ENCODE measurements at places on chromosomes 6 and 20.
A peak's percentile ranks its signal among the peaks of the same experiment; 100 is the strongest.

DNA sequence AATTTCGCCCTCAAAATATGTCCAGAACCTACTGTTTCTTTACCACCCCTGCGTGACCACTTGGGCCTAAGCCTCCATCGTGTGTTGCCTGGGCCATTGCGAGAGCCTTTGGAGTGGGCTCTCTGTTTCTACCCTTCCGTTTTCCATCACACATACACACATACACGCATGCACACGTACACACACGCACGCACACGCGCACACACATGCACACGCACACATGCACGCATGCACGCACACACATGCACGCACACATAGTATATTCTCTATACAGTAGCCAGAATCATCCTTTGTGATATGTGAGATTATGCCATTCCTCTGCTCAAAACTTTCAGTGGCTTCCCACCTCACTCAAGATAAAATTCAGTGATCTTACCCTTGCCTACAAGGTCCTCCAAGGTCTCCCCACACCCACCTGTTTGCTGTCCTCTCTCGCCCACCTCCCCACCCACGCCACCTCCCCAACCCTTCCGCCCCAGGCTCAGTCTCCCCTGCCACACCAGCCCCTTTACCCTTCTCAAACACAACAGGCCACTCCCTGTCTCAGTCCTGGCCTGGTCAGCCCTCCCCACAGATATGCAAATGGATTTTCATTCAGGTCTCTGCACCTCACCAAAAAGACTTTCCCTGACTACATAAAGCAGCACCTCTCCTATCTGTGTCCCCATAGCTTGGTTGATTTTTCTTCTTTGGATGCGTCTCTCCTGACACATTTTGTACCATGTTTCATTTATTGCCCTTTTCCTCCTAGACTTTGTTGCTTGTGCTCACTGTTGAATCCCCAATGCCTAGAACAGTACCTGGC, 559.6 kb downstream of the CD83 start:
- DNase-seq, result no peak

- DNase-seq, result no peak
These were observed 28.1 kb downstream of the SLC22A23 start for GRCh38 chr6:3428700-3429099.

GRCh38 chr20:59996108-59996507, 37.9 kb downstream of the CDH26 start:
- DNase-seq, result no peak

DNA sequence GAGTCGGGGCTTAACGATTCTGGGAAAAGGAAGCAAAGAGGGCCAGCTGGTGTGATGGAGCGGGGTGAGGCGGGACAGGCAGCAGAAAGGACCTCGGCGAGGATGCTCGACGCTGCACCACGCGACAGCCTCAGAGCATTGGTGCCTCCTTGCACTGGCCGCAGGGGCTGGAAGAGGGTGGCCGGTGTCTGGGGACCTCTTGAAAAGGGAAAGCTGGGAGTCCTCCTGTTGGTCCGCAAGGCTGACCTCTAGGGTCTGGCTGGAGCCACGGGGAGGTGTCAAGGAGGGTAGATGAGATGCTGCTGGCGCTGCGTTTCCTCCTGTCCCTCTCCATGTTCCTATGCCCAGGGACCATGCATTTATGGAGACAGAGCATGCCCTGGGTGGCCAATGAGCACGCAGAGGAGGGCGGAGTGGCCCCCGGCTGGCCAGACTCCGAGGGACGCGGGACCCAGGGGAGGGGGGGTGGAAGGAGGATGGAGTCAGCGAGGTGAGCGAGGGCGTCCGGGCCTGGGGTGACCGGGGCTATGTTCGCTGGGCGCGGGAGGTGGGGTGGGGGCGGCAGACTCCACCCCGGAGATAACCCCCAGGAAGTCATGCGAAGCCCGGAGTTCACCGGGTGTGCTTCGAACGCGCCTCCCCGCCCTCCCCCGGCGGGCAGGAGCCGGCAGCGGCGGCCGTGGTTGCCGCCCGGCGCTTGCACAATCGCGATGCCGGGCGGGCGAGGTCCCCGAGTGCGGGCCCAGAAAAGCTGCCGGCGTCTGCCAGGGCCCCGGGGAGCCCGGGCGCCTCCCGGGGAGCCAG, at the start of gene CYP24A1:
TSS of gene CYP24A1 (minus strand) at position 334 of the 804 bp plus-strand sequence. CDS start 407 bp downstream, outside the sequence.
- DNase-seq, result no peak

DNA sequence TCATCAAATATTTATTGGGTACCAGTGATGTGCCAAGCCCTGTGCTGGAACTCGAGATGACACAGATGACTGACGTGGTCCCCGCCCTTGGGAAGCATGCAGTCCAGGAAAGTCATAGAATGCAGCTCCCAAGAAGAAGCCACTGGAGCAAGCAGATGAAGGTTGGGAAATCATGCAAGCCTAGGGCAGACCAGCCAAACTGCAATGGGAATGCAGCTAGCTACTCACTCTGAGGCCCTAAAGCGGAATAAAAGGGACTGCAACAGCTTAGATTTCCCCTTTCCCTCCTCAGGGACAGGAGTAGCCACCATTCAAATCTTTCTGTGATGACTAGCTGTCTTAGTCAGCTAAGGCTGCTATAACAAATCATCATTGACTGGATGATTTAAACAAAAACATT, 152.2 kb downstream of the MAFB start:
- DNase-seq, result peak; percentile 16

DNA sequence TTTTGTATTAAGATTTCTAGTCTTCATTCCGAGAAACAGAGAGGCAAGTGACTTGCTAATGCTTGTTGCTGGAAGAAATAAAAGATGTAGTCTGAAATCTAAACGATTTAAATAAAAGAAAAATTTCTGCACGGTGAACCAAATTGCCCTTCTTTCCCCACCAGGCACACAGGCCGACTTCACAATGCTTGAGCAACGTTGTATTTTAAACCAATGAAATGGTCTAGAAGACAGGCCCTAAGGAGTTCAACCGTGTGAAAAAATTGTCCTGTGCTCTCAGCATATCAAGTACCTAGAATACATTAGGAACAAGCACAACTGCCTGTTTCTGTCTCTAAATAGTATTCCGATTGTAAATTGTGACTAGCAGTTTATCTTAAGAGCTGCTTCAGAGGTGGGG, 308.8 kb upstream of the SOX4 start:
- no peak for DNase-seq

- no peak for DNase-seq
These were observed 38.3 kb upstream of the CD2AP start for GRCh38 chr6:47439348-47439668.

DNA sequence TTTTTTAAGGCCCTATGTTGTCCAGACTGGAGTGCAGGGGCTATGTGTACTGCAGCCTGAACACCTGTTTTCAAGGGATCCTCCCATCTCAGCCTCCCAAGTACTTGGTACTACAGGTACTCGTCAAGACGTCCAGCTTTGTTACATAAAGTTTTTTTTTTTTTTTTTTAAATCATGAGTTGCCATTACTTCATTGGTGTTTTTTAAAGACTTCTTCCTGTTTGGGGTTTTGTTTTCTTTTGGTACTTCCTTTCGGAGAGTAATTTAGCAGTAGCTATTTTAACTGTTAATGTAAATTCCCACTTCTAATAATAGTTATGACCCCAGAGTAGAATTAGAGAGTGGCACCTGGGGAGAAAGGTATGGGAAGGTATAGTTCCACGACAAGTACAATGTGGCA, 10.5 kb downstream of the ZNFX1 start:
- no peak for DNase-seq

DNA sequence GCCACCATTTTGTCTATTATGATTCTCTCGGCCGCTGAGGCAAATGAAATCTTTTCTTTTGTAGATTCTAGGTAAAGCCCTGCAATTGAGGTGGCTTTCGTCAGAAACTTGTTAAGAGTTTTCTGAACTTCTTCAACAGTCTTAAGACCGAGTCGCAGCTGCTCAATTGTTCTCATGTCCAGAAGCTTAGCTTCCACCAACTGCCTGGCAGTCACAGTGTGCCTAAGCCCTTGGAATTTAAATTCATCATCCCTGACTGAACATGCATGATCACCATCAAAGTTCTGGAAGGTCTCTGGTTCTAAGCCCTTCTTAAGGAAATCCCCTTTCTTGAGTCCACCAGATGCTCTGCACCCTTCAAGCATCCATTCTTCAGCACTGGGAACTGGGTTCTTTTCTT, 25.7 kb downstream of the DST start:
- no peak for DNase-seq

GRCh38 chr6:20444786-20445271, 43.1 kb downstream of the E2F3 start:
- DNase-seq, result peak; percentile 31

GRCh38 chr20:50331469-50332363, 141.1 kb downstream of the CEBPB start:
- no peak for DNase-seq

DNA sequence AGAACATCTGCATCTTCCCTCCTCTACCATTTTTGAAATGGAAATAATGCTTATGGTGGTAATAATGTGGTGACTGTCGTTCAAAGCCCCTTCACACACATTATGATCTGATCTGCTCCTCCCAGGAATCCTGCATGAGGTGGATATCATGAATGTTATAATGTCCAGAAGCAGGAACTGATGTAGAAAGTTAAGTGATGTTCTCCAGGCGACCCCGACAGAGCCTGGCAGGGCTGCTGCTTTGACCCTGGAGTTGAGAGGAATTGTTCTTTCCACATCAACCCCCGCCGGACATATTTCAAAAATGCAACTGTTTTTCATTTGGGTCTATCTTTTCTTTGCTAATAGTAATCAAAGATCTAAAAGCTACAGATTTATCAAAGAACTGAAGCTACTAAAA, 131.6 kb downstream of the GMPR start:
- DNase-seq, result no peak

DNA sequence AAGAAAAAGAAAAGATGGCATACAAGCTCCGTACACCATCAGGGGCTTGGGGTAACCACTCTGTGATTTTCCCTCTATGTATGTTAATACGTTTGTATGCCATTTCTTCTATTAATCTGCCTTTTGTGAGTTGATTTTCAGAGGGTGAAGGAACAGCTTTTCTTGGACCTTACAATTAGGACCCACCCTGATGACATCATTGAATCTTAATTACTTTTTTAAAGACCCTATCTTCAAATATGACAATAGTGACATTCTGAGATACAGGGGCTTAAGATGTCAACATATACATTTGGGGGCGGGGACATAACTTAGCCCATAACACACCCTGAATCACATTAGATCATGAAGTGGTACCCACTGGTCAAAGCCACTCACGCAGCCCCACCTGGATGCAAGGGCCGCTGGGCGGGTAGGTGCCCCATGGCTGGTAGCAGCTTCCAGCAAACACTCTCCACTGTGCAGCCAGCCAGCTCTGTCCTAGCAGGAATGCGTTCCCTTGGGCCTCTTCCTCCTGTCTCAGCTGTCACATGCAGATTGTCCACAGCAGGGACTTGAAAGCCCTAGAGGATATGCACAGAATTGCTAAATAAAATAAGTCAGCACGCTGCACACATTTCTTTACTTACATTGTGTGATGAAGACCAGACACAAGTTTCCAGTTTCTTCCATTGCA, 74.5 kb downstream of the FOXF2 start:
- no peak for DNase-seq

- peak; percentile 36 for DNase-seq
These were observed 428.4 kb upstream of the PLCB4 start for GRCh38 chr20:8640461-8640860.

- DNase-seq, result no peak
These were observed 44.0 kb downstream of the PTPRA start for GRCh38 chr20:2917266-2917665.

DNA sequence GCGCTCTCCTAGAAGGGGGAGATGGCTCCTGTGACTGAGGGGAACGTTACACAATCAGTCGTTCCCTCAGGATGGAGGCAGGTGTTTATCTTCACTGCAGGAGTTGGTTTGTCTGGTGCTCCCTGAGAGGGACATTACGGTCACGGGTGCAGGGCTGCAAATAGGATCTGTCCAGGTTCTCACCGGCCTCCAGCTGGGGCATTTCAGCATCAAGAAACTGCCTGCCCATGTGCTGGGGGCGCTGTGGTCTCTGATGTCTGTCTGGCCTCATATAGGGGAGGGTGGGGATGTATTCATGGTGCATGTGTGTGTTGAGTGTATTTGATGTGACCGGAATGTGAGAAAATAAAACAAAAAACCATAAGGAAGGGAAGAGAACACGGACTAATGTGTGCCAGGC, 77.1 kb downstream of the TBC1D7 start:
- no peak for DNase-seq

DNA sequence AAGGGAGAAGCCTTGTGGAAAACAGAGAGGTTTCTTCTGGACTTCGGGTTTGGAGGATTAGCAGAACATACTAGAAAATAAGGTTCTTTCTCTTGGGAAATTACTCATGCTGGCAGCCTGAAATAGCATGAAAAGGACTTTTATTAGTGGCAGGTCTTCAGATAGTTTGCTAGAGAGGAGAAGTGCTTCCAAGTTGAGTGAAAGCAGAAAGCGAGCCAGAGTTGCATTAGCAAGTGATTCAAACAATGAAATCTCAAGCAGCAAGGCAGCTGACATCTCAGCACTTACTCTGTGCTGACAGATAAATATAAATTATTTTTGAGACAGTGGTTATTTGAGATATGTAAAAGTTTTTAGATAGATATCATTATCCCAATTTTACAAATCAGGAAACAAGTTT, 91.9 kb downstream of the PLCB4 start:
- DNase-seq, result peak; percentile 56

GRCh38 chr6:129402244-129402643, 307.7 kb downstream of the ARHGAP18 start:
- peak; percentile 15 for DNase-seq

GRCh38 chr6:45928721-45929305, 86.8 kb downstream of the CLIC5 start:
- no peak for DNase-seq

- no peak for DNase-seq
These were observed 330.2 kb downstream of the EPM2A start for GRCh38 chr6:145405006-145405551.

GRCh38 chr6:19902201-19902600, 65.0 kb downstream of the ID4 start:
- DNase-seq, result no peak

- DNase-seq, result peak; percentile 71
These were observed 11.9 kb downstream of the PCIF1 start for GRCh38 chr20:45946149-45946970.

- no peak for DNase-seq
These were observed 34.3 kb downstream of the SIRPA start for GRCh38 chr20:1929460-1929859.

GRCh38 chr20:5766085-5766764, 16.0 kb downstream of the SHLD1 start:
- DNase-seq, result no peak

DNA sequence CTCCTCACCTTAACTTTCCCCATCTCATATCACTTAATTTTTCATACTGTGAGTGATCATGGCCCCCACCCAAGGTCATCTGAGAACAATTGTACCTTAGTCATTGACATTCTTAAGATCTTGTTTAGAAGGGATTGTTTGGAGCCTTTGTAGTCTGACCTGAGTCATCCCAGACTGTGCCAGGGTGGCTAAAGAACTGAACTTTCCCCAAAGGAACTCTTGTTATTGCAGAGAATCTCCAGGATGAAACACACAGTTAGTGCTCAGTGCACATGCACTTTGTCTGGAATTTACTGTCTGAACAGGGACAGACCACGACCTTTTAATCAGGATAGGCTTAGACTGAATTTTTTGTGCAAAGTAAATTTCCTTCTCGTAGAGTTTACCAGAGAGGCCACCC, 112.6 kb upstream of the CCN2 start:
- DNase-seq, result peak; percentile 85

Measured in AG10803 (cell line).